ENCODE measurements at places on chromosomes 7 and 10.

DNA sequence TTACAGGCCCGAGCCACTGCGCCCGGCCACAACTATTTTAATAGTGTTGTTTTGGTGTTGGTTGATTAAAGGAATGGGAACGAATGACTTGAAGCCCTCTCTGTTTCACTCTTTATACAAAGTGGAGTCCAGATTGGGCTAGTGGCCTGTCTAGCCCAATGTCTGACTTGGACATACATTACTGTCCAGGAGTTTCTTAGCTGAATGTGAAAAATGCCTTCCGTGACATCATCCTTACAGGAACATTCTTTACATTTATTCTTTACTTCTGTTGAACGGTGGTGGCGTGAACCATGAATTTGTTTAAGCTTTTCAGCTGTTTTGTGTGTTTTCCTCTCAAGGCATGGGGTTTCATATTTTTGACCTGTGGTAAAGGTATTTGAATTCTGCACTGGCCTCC lies 67.9 kb downstream of the DAGLB start:
- DNase-seq: no peak

DNA sequence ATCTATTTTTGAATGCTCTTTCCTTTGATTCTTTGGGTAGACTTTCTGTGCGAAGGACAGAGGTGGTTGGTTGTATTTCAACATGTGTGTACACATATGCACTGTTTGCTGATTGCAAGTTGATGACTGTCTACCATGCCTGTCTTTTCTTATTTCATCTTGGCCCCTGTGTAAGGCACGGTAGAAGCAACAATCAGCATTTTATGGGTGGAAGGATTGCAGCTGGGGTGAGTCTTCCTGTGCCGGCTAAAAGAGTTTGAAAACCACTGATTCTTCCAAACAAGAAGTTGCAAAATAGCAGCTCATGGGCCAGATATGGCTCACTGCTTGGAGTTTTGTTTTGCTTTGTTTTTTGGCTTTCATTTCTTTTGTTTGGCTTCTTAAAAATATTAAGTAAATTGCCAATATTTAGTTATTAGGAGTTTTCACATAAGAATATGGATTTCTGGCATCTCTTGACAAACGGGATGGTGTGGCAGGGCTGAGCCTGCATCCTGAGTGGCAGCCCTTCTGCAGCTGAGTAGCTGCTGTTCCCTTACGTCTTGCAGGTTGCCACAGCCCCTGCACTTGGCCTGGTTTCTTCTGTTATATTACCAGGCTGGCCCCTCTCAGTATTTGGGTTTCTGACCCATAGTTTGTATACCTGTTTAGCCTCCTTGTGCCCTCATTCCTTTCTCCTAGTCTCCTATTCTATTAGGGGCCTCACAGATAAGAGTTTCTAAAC lies 7.2 kb downstream of the ZNF862 start:
- no peak for DNase-seq

- no peak for DNase-seq
Observed at GRCh38 chr10:809671-810350, 120.3 kb upstream of the DIP2C start.

GRCh38 chr7:7294911-7295310 lies 112.6 kb downstream of the C1GALT1 start:
- no peak for DNase-seq

DNA sequence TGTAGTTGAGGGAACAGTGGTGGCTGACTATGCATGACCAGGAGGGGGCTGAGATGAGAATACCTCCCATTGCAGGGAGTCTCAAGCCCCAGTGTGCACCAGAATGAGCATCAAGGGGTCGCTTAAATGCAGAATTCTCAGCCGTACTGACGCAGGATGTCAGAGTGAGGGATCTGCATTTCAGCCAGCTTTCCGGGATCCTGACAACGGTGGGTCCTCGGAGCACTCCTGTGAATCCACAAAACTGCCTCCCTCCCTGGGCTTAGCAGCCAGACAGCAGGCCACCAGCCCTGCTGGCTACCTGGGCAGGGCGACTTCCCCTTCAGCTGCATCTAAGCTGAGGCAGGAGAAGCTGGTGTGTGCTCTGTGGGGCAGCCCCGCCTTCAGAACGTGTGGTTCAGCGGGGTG lies 21.8 kb upstream of the LOXL4 start:
- DNase-seq: no peak

GRCh38 chr10:79047875-79048638 lies 20.7 kb upstream of the ZMIZ1 start:
- DNase-seq: no peak

DNA sequence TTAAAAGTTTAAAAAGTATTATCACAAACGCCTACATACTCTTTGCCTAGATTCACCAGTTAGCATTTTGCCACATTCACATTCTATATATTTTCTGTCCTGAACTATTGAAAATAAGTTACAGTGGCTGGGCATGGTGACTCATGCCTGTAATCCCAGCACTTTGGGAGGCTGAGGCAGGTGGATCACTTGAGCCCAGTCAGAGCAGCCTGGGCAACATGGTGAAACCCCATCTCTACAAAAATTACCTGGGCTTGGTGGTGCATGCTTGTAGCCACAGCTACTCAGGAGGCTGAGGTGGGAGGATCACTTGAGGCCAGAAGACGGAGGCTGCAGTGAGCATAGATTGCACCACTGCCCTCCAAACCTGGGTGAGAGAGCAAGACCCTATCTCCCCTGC lies 5.3 kb downstream of the ARPC1A start:
- DNase-seq: no peak

DNA sequence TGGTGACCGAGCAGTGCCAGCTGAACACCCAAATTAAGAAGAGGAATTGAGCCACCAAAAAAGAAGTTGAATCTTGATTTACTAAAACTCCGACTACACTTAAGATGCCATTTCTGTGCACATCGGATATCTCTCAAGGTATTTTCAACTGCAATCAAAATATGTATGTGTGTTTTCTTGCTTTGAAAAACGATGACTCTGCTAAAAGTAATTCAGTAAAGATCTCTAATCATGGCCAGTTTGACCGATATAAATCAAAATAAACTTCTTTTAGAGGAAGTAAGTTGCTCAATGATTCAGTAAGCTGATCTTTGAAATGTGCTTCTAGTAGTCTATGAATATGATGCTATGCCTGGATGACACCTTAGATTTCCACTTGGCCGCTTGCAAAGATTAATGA lies 453.5 kb upstream of the TPK1 start:
- no peak for DNase-seq

DNA sequence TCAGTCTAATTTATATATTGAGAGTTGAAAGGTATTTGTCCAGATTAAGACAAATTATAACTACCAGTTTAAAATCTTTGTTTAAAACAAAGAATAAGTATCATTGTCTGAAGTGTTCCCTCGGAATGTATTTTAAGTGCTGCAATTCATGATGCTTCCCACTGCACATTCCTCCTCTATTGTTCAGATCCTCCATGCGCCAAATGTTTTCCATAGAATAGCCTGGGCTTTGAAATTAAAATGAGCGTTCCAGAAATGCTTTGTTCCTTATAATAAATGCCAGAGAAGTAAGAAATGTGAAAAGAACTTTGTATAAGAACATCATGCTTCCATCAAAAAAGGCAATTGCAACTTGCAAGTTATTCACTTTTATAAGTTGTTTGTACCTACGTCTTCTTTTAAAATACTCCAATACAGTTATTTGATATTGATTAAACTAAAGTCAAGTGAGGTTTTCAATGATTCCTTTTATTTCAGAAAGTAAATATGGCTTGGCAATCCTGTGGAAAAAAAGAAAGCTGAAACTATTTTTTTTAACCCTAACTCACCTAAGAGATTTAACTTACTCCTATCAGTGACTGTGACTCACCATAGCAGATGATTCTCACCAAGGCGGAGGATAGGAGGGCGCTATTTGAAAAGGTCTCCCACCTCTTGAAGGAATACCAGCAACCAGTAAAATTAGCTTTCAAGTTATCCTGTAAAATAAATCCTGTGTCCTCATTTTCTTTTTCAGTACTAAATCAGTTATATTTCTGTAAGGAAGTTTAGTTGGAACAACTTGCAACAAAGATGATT lies 85.8 kb downstream of the CTNNA3 start:
- DNase-seq: no peak

DNA sequence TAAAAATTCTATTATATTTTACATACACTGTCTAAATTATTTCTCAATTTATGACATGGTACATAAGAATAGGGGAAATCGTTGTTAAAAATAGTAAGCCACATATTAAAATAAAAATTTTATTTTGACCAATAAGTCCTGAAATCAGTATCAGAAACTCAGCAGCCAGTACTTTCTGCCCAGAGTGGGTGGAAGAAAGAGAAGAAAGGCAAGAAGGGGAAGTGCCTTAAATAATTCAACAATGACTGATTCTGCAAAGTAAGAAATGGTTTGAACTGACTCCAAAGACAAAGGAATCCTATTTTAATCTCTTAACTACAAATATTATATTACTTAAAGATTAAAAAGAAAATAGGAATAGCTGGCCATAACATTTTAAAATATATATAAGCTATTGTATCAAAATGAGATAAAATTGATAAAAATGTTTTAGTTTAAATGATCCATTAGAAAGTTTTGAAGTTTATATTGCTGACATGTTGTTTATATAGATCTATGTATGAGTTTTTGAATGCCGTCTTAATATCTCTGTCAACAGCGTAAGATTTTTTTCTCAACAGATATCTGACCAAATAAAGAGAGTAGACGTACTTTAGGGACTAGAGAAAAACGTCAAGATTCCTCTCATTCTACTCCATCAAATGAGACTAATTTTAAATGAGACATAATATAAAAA lies 30.2 kb upstream of the NRCAM start:
- no peak for DNase-seq

GRCh38 chr10:73110345-73110849 lies at the start of gene NUDT13:
TSS of gene NUDT13 (plus strand) at chr10:73110455. CDS start at chr10:73114366, 3,911 bp downstream.
- no peak for DNase-seq

- no peak for DNase-seq
Observed at GRCh38 chr7:87506246-87507180, 31.0 kb upstream of the ABCB4 start.
